Neural crest cell (in vitro differentiated cells): ENCODE measurements at places on chromosomes 6 and 20.

DNA sequence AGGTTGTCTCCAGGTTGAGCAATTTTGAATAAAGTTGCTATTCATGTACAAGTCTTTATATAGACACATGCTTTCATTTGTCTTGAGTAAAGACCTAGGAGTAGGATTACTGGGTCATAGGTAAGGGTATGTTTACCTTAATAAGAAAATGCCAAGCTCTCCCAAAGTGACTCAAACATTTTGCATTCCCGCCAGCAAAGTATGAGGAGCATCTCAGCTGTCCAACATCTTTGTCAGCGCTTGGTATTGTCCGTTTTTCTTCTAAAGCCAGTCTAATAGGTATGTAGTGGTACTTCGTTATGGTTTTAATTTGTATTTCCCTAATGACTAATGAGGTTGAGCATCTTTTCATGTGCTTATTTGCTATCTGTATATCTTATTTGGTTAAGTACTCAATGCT lies 67.2 kb downstream of the MAP3K5 start:
- DNase-seq: no peak

- no peak for DNase-seq
Observed at GRCh38 chr6:117126213-117126612, 139.1 kb upstream of the VGLL2 start.

GRCh38 chr20:25686081-25687067 lies 10.3 kb downstream of the ZNF337 start:
- no peak for DNase-seq

DNA sequence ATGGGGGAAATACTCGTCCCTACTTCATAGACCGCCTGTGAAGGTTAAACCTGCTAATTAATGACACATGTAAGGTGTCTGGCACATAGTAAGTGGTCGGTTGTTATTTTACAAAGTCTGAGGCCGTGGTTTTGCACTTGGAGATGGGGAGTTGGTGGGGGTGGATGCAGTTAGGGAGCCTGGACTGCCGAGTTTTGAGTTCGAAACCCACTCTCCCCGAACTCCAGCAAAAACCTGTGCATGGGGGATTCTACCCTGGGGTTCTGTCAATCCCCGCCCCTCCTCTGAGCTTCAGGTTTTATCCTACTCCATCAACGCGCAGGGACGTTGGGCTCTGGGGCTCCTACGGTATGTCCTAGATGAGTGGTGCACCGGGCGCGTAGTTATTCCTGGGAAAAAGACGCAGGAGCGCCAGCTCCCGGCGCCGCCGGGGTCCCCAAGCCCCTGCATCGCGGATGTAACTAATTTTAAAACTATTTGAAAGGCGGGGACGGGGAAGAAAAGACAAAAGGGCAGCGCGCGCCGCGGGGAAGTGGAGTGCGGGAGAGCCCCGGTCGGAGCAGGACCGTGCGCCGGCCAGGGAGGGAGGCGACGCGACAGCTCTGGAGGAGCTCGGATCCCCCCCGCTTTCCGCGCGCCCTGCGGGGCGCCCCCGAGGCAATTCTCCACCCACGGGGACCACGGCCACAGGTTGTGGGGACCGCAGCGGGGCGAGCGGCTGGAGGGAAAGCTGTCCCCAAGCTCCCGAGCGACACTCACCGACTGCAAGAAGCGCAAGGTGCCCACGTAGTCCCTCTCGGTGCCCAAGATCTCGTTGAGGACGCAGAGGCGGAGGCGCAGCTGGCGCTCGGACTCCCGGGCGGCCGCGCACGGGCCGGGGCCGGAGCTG lies 672 bp downstream of the PREX1 start:
- peak; percentile 45 for DNase-seq

DNA sequence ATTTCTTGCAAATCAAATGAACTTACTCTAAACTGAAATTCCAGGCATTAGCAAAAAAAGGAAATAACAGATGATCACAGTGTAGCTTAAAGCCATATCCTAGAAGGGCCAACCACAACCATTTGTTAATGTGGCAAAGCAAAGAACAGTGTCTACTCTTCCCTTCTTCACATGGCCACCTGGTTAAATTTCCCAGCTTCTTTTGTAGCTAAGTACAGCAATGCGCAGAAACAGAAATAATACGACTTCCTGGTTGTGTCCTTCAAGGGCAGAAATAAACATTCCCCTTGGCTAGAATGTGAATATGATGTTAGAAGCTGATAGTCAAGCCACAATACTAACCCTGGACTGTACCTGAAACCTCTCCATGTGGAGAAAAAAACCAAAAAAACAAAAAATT lies 9.6 kb downstream of the SNX3 start:
- DNase-seq: no peak

- DNase-seq: no peak
Observed at GRCh38 chr6:92231171-92231701, 1188.1 kb downstream of the EPHA7 start.

DNA sequence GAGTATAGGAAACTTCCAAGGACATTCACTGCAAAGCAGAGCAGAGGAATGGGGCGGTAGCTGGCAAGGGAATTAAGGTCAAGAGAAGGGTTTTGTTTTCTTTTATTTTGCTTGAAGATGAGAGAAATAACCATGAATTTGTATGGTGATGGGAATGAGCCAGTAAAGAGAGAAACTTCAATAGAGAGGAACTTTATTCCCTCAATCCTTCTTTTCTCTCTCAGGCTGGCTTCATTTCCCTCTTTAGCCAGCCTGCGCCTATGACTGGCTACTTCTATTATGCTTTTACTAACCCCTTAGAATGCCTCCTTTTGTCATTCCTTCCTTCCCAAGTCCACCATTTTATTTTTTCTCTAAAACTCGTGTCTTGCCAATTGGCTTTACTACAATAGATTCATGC lies 101.4 kb upstream of the CEP85L start:
- DNase-seq: no peak

DNA sequence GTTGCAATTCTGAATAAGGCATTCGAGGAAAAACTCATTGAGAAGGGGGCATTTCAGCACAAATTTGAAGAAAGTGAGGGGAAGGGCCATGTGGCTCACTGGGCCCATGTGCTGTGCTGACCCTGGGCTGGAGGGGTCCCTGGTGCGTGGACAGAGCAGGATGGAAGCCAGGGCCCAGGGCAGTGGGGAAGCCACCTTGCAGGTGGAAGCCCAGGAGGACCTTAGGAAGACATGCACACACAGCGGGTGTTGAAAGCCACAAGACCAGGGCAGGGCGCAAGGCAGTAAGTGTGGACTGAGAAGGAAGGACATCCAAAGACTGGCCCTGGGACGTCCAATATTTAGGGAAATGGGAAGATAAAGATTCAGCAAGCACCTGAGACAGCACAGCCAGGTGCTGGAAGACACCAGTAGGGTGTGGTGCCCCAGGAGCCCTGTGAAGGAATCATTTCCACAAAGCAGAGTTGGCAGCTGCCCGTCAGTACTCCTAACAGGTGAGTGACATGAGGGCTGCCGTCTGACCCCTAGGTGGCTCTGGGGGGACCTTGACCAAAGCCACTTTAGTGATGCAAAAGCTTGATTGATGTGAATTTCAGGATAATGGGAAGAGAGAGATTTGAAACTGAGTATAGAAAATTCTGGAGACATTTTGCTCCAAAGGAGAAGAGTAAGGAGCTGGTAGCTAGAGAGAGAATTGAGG lies 254.4 kb upstream of the EXOC2 start:
- DNase-seq: no peak

- no peak for DNase-seq
Observed at GRCh38 chr6:20658053-20658452, 123.8 kb downstream of the CDKAL1 start.

GRCh38 chr6:37653933-37654565 lies 43.6 kb downstream of the MDGA1 start:
- peak; percentile 34 for DNase-seq

DNA sequence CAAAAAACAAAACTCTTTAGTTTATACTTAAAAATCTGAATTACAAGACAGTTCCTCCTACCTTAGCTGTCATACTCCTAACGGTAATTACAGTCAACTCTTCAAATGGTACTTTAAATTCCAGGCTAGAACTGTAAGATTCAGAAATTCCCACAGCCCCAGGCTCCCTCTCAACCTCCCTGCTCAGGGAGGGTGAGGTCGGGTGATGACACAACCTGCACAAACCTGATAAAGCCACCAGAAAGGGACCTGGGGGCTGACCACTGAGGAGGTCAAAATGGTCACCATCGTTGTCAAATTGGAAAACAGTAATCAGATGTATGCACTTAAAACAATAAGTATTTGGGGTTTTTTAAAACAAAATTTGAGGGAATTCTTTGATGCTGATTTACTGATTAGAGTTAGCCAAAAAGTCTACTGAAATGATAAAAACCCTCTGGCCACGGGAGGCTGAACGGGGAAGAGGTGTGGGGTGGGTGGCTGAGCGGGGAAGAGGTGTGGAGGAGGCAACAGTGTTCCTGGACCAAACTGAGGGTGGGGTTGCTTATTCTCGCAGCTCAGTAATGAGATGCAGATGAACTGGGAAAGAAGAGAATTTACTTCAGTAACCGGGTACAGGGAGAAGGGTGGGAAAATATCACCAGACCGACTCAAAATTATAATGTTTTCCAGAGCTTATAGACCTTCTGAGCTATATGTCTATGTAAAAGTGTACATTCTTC lies 52.4 kb downstream of the SLC22A1 start:
- DNase-seq: no peak

DNA sequence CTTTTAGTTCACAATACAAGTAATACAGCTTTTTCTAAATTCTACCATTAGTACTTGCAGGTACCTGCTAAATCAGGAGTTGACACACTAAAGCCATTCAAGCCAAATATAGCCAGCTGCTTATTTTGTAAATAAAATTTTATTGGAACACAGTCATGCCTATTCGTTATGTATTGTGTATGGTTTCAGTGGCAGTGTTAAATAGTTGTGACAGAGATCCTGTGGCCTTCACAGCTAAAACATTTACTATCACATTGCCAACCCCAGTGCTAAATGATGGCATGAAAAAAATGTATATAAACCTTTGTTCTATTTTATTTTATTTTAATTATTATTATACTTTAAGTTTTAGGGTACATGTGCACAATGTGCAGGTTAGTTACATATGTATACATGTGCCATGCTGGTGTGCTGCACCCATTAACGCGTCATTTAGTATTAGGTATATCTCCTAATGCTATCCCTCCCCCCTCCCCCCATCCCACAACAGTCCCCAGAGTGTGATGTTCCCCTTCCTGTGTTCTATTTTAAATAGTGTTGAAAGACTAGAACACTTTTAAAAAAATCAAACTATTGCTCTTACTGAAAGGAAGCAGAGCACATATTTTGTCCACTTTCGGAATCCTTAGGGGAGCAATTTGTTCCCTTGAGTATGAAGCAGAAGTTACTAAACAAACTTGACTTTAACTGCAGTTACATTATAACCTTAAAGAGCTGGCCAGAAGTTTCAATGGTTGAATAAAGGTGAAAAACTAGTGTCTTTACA lies 115.7 kb downstream of the PRIM2 start:
- DNase-seq: no peak

GRCh38 chr20:47392721-47393073 lies 36.2 kb upstream of the ZMYND8 start:
- DNase-seq: no peak

DNA sequence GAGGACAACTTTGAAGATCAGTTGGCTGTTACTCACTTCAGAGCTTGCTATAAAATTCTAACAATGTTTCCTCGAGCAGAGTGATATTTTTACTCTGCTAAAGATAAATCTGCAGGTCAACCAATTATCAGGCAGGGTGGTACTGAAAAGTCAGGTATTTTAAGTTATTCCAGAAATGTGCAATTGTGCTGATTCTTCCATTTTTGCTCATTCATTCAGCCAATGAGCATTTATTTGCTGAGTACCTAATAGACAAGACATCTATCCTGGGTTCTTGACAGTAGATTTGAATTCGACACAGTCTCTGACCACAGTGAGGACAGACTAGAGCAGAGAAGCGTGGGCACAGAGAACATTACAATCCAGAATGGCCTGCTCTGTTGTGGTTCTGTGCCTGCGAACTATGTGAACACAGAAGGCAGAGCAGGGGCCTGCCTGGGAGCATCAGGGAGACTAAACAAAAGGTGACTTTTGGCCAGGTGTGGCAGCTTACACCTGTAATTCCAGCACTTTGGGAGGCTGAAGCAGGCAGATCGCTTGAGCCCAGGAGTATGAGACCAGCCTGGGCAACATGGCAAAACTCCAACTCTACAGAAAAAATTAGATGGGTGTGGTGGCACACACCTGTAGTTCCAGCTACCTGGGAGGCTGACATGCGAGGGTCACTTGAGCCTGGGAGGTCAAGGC lies 14.8 kb downstream of the TPMT start:
- no peak for DNase-seq

DNA sequence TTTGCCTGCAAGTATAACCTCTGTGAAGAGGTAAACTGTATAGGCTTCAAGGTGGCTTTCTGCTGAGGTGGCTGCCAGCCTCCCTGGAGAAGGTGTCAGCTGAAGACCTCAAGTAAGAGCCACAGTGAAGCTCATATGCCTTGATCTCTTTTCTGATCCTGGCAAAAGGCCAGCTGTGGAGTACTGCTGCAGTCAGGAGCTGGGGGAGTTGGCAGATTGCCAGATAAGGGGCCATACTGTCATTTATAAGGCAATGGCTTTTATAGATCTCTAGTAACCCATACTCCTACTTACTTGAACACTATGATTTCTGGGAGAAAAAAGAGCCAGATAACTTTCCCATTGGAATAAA lies 8.8 kb upstream of the CEP85L start:
- no peak for DNase-seq

GRCh38 chr20:48530957-48531356 lies 296.8 kb downstream of the PREX1 start:
- no peak for DNase-seq
